Substantia nigra (tissue), 51 donors: ENCODE measurements at places on chromosomes 4 and X.

- no peak for DNase-seq
Measured at GRCh38 chrX:68895341-68895755, 66.5 kb downstream of the EFNB1 start.

DNA sequence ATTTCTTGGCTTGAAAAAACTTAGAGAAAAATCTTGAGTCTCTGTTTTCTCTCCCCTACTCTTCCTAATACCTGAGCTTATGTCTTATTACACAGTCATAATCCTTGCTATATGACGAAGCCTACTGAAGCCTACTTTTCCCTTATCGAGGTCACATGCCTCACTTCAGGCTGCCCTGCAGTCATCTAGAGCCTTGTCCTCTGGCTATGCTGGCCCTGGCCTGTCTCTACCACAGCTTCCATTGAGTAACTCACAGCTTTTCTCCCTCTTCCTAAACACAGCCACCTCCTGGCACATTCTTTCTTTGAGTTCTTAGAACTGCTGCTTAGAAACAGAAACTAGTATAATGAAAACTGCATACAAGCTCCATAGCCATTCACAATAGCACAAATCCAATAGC is 1698.3 kb downstream of the STIM2 start:
- no peak for DNase-seq

DNA sequence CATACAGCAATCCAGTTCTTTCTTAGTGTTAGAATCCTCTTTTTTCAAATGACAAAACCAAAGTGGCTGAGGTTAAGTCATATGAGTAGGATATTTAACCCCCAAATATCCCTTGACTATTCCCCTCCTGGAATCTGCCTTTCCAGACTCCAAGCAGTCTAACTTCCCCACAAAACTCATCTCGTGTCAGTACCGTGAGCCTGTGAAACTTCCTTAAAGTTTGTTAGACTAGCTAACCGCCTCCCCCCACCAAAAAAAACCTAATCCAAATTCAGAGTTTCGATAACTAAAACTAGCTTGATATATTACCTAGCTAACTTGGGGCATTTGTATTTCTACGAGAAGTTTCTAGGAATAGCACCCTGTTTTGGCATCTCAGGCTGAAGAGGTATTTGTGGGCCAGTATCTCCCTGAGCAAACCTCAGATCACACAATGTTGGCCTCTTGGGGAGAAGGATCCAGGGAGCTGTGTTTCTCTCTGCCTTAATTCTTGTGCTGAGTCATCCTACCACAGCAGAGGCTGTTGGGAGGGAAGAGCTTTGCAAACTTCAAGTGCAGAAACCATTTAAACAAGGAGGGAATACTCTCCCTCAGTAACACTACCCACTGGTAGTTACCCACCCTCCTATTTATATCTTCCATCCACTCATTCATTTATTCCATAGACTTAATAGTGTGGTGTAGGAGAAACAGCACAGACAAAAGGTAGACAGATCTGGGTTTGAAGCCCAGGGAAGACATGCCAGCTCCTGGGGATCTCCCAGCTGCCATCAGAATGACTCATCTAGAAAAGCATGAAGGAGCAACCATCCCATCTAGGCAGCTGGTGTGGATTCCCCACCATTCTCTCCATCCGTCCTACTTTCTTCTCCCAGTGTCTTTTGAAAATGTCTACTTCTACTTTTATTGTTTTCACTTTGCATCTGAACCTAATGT is 39.3 kb upstream of the TXK start:
- no peak for DNase-seq

DNA sequence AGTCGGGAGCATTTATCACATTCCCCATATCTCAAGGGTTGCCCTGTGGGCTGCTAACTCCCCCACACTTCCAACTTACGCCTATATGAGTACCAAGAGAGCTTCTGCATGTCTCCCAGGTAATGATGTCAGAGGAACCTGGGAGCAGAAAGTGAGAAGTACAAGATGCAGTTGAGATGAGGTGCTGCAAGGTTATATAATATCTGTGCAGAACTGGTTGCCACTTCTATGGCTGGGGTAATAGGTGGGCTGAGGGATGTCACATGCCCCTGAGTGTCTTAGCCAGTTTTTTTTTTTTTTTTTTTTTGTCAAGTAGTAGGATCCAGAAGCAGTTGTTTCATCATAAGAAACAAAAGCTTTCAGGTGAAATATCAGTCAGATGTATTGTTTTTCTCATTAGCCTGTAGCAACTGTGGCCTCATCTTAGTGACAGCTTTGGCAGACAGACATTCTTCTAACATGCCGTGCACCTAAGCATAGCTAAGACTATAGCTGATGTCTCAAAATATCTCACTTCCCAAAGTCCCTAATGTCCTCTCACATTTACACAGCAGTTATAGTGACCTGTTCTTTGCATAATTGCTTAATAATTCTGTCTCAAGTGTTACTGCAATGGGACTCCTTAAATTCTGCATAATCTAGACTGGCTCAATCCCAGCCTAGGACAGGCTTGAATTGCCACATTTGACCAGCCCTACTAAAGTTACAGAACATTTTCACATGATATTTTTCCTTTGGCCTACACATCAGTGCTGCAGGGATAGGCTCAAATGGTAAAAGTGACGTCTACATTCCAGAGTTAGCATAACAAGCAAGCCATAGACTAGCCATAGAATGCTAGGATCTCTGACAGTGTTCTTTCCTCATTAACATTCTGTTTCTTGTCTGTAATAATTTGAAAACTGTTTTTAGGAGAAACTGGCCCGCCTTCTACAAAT is 17.9 kb upstream of the MAOB start:
- no peak for DNase-seq
